Astrocyte (in vitro differentiated cells and primary cell): ENCODE measurements at places on chromosomes 6 and 20.
A peak's percentile ranks its signal among the peaks of the same experiment; 100 is the strongest.

- DNase-seq, result no peak
Measured at GRCh38 chr6:2562721-2563451, 187.8 kb downstream of the MYLK4 start.

DNA sequence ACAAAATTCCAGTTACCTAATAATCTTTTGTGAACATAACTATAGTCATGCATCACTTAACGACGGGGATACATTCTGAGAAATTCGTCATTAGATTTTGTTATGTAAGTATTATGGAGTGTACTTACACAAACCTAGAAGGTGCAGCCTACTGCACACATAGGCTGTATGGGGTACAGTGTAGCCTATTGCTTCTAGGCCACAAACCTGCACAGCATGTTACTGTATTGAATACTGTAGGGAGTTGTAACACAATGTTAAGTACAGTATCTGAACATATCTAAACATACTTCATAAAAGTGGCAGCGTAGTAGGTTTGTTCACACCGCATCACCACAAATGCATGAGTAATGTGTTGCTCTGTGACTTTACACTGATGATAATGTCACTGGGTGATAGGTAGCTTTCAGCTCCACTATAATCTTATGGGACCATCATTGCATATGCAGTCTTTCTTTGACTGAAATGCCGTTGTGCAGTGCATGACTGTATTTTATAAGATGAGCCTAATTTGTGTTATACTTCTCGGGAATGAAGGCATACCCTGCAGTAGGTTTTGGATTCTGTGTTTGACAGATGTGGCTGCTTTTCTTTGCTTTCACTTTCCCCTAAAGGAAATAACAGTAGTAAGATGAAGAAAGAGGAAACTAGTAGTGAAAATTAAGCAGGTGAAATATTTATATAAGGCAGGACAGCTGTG is 365.6 kb downstream of the FARS2 start:
- DNase-seq, result no peak

- peak; percentile 91 for DNase-seq
Measured at GRCh38 chr6:139605350-139605749, 230.9 kb upstream of the CITED2 start.

DNA sequence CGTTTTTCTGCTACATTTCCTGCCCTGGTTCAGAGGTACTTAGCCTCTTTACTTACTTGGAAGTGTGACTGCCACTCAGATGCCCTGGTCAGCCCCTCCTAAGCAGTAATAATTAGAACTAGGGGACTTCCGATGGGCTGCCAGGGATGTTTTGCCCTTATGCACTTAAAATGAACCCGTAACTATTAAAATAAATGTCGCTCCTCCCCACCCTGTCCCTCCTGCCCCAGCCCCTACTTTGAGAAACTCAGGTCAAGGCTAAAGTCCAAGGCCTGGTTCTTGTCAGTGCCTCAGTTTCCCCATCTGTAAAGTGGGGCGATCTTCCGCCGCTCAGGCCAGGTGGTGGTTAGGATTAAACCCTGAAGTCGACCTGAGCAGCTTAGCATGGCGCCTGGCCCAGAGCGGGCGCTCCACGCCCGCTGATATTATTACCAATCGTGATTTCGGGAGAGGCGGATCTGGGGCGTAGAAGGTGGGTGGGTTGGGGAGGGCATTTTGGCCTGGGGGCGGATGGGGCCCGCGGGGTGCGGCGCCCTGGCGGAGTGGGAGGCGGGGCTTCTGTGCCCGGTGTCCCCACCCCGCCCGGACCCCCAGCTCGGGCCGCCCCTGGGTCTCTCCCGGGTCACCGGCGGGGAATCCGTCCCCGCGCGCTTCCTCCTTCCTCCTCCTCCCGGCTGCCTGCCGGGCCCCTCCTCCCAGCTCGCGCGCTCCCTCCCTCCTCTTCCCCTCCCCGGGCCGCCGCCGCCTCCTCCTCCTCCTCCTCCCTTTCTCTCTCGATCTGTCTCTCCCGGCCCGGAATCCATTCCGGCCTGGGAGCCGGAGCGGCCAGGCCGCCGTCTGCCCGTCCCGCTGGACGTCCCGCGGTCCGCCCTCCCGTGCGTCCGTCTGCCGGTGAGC is at the start of gene SRC:
SRC (plus strand) TSS at position 802 of the 897 bp plus-strand sequence. CDS start 38,014 bp downstream, outside the sequence.
- DNase-seq, result peak; percentile 46

- DNase-seq, result peak; percentile 43
Measured at GRCh38 chr6:4350567-4351519, 215.5 kb upstream of the ECI2 start.

- peak; percentile 26 for DNase-seq
Measured at GRCh38 chr20:23415959-23416583, 5.2 kb downstream of the NAPB start.
